ENCODE measurements at places on chromosomes 12 and 14. TPM values are rescaled to one million over a fixed set of nuclear protein-coding genes. Genes with fewer than 3 reads are reported as not detected.
A peak's percentile ranks its signal among the peaks of the same experiment; 100 is the strongest.

The SYNE3 gene
- total RNA-seq = 0.15 TPM

- peak; percentile 69 for DNase-seq
These were observed 399 bp upstream of the ZNF705A start for GRCh38 chr12:8156416-8156815.

GRCh38 chr12:66090157-66090556 is 40.4 kb downstream of the LLPH start:
- DNase-seq = no peak

DNA sequence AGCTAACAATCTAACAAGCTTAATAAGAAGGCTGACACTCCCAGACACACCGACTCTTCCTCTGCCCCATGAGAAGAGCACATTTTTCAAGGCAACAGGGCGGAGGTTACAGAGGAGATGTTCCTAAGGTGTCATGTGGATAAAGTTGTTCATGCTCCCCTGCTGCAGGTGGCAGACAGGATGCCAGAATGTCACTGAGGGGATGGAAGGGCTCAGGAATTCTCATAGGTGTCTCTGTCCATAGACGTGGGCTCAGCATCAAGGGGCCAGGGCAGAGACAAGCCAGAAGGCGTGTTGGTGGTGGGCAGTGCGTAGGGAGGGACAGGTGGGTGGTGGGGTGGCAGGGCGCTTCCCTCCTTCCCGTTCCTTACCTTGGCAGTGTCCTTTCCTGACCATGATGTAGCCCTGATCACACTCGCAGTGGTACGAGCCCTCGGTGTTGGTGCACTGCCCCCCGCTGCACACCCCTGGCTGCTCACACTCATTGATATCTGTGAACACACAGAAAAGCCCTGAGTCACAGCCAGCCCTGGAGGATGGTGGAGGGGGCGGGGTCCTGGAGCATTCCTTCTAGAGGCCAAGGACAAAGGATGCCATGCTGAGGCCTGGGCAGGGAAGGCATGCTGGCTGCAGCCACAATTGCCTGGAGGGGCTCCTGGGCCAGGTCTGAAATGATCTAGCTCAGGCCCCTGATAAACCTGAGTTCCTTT is 23.0 kb downstream of the ISCA2 start:
- DNase-seq = peak; percentile 57

GRCh38 chr14:89425931-89426330 is 8.9 kb upstream of the FOXN3 start:
- peak; percentile 94 for DNase-seq
